ENCODE measurements at places on chromosomes 16 and 17.
A peak's percentile ranks its signal among the peaks of the same experiment; 100 is the strongest.

DNA sequence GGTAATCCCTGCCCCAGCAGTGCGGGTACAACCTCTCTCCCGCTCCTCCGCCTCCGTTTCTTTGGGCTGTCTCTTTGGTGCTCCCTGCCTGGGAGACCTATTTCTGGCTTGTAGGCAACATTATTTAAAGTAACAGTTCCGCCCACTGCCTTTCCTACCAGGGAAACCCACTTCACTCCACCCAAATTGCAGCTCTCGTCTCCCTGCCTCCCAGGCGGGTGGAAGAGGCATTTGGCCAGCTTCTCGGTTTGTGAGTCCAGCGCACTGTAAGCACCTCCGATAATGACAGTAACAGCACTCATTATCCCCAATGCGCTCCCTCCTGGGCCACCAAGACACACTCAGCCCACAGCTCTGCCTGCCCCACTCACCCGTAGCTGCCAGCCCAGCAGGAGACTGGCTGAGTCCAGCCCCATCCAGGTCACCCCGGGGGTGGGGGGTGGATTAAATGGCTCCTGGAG, 165.1 kb upstream of the CDC42EP4 start:
- DNase-seq: no peak

GRCh38 chr17:68732301-68732749, 131.2 kb upstream of the FAM20A start:
- no peak for DNase-seq

DNA sequence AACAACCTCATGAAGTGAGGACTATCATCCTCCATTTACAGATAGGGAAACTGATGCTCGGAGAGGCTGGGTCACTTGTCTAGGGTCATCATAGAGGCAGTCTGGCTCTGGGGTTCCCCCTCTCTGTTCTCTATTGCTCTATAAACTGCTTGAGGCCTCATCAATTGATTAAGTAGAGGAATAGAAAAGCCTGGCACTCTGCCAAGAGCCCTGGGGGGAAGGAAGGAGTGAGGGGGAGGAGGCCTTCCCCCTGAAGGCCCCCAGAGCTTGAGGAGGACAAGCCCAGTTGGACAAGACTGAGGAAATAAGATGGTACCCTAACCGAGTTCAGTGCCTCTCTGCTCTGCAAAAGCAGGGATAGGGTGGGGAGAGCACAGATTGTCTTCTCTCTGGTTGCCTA, 21.0 kb downstream of the SDK2 start:
- no peak for DNase-seq

- no peak for DNase-seq
Observed at GRCh38 chr17:14513835-14514234, 213.0 kb downstream of the HS3ST3B1 start.

- DNase-seq: no peak
Observed at GRCh38 chr17:72816406-72816805, 276.1 kb downstream of the SLC39A11 start.

DNA sequence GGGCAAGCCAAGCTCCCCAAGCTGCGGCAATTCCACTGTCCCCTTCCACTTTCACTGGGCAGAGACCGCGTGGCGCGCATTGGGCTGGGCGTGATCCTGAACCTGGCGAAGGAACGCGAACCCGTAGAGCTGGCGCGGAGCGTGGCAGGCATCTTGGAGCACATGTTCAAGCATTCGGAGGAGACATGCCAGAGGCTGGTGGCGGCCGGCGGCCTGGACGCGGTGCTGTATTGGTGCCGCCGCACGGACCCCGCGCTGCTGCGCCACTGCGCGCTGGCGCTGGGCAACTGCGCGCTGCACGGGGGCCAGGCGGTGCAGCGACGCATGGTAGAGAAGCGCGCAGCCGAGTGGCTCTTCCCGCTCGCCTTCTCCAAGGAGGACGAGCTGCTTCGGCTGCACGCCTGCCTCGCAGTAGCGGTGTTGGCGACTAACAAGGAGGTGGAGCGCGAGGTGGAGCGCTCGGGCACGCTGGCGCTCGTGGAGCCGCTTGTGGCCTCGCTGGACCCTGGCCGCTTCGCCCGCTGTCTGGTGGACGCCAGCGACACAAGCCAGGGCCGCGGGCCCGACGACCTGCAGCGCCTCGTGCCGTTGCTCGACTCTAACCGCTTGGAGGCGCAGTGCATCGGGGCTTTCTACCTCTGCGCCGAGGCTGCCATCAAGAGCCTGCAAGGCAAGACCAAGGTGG, 9.8 kb downstream of the SARM1 start:
- no peak for DNase-seq

DNA sequence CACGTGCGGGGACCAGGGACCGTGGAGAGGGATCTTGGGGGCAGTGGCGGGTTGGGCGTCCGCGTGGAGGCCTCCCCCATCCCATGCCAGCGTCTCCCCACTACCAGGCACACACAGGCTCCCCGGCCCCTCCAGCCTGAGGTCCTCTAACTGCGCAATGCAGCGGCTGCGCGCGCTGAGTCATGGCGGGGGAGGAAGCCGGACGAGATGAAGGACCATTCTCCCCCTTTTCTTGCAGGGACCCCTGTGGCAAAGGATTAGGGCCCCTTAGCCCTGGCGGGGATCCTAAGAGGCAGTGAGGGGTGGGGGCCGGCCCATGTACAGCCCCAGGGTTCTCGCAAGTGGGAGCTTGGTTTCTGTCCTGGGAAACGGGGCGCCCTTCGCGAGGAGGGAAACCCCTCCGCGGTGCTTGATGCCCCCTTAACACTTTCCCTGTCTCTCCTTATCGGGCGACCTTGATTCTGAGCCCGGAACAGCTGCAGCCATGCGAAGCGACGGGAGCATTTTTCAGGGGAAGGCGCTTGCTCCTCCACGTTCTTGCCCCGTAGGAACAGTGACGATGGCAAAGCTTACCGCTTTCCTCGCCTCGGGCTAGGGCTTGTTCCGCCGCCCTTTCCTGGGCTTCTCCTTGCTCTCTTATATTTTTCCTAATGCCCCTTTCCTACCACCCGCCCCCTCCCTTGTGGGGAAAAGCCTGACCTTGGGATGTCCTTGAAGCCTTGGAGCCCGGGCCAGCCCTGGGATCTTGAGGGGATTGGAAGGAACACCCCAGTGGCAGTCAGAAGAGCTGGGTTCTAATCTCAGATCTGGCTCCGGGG, 592 bp downstream of the ALDOA start:
- DNase-seq: peak; percentile 62

GRCh38 chr16:77868052-77868451, 79.7 kb downstream of the VAT1L start:
- DNase-seq: no peak

Measured in omental fat pad (tissue), 4 donors.